ENCODE measurements at places on chromosomes 7 and 10. TPM values are rescaled to one million over a fixed set of nuclear protein-coding genes. Genes with fewer than 3 reads are reported as not detected.

Gene CRYGN
- polyA plus RNA-seq, result 0.34 TPM

GRCh38 chr7:139254728-139255127 lies 23.7 kb downstream of the UBN2 start:
- H3K27ac ChIP-seq, result no peak overlapping the region
- H3K4me3 ChIP-seq, result no peak overlapping the region
- H3K36me3 ChIP-seq, result no peaks in the 10 kb centered on the region
- no peak for DNase-seq
- H3K27me3 ChIP-seq, result no peaks in the 10 kb centered on the region
- no peaks in the 10 kb centered on the region for H3K4me1 ChIP-seq

- no peak overlapping the region for H3K27ac ChIP-seq
- H3K4me1 ChIP-seq, result peaks cover 21% of the 10 kb centered on the region
- no peaks in the 10 kb centered on the region for H3K27me3 ChIP-seq
- no peak for DNase-seq
- no peak overlapping the region for H3K4me3 ChIP-seq
Measured at GRCh38 chr7:36244429-36244828, 91.4 kb downstream of the EEPD1 start.

GRCh38 chr7:31251441-31251840 lies 89.1 kb downstream of the NEUROD6 start:
- H3K4me1 ChIP-seq, result no peaks in the 10 kb centered on the region
- no peaks in the 10 kb centered on the region for H3K36me3 ChIP-seq
- no peak for DNase-seq
- no peak overlapping the region for H3K4me3 ChIP-seq
- H3K27ac ChIP-seq, result no peak overlapping the region

DNA sequence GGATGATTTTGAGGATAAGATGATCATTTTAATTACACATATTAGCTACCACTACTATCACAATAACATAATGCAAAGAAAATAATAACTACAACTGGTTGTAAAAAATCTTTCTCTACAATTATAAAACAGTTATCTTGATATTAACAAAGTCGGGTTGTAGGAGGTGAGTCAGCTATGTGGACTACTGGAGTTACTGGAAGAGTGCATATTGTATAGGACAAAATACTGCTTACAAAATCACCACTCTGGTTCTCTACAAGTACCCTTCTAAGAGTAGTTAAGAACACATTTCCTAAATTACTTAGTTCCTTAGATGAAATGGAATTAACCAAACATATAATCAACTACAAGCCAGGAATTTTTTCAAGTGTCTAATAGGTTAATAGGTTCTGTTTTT lies 74.1 kb downstream of the HYCC1 start:
- no peaks in the 10 kb centered on the region for H3K4me1 ChIP-seq
- H3K36me3 ChIP-seq, result no peaks in the 10 kb centered on the region
- H3K27ac ChIP-seq, result no peak overlapping the region

Gene NCF1
- polyA plus RNA-seq, result 12.5 TPM

- no peak overlapping the region for H3K27ac ChIP-seq
- no peaks in the 10 kb centered on the region for H3K4me1 ChIP-seq
- H3K27me3 ChIP-seq, result no peaks in the 10 kb centered on the region
Measured at GRCh38 chr10:48358162-48358561, 51.7 kb downstream of the MAPK8 start.

DNA sequence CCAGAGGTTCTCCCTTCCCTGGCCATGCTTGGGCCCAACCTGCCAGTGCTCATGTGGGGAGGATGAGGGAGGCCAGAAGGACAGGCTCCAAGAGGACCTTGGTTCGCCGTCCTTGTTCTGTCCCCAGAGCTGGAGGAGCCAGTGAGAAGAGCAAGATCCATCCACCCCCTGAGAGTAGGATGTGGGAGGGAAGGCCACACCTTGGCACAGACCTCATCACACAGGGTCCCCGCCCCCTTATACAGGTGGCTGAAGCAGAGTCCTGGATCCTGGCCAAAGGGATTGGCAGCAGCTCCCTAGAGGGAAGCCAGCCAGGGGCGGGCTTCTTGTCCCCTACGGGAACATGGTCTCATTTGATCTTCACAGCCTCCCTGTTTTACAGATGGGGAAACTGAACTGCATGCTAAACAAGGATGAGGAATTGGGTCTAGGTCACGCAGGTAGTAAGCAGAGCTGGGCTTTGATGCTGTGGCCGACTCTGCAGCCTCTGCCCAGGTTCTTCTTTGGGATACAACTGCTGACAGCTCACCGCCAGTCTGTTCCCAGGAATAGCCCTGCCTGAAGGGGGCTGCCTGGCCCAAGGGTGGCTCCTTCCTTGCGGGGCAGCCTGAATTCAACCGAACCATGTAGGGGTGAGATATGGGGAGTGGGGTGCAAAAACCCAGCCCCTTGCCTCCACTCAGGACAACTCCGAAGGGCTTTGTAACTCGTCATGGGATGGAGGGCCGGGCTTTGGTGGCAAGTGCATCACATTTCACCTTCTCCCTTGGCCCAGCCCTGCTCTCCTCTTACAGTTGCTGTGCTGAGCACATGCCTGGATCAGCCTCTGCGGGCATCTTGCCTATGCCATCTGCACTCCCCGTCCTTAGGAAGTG lies 62.2 kb upstream of the KDM7A start:
- no peak for DNase-seq
- peaks cover 8% of the 10 kb centered on the region for H3K4me1 ChIP-seq
- no peak overlapping the region for H3K27ac ChIP-seq
- H3K4me3 ChIP-seq, result no peak overlapping the region
- no peaks in the 10 kb centered on the region for H3K36me3 ChIP-seq

DNA sequence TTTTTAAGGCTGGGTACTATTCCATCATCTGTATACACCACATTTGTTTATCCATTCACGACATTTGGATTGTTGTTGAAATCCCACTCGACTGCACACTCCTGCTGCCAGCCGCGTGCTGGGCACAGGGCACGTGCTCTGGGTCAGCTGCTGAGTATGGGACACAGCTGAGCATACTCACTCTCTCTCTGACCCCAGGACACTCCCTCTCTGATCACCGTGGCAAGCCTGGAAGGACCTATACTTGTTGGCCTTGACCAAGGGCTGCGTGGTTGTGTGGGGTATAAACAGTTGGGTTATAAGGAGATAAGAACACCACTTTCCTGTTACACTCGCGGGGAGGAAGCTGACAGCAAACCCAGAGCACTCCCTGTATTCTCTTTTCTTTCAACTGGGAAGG lies 153.0 kb upstream of the RHEB start:
- no peak for DNase-seq
- no peaks in the 10 kb centered on the region for H3K4me1 ChIP-seq
- no peak overlapping the region for H3K27ac ChIP-seq

- DNase-seq, result no peak
- H3K36me3 ChIP-seq, result no peaks in the 10 kb centered on the region
- no peak overlapping the region for H3K27ac ChIP-seq
- no peak overlapping the region for H3K4me3 ChIP-seq
- no peaks in the 10 kb centered on the region for H3K27me3 ChIP-seq
Measured at GRCh38 chr7:156896388-156897022, 3.5 kb upstream of the LMBR1 start.

Gene PGAM2
- 5.7 TPM for polyA plus RNA-seq

Gene ENKUR
- 0.41 TPM for polyA plus RNA-seq

Gene NSUN5
- polyA plus RNA-seq, result 42.1 TPM

DNA sequence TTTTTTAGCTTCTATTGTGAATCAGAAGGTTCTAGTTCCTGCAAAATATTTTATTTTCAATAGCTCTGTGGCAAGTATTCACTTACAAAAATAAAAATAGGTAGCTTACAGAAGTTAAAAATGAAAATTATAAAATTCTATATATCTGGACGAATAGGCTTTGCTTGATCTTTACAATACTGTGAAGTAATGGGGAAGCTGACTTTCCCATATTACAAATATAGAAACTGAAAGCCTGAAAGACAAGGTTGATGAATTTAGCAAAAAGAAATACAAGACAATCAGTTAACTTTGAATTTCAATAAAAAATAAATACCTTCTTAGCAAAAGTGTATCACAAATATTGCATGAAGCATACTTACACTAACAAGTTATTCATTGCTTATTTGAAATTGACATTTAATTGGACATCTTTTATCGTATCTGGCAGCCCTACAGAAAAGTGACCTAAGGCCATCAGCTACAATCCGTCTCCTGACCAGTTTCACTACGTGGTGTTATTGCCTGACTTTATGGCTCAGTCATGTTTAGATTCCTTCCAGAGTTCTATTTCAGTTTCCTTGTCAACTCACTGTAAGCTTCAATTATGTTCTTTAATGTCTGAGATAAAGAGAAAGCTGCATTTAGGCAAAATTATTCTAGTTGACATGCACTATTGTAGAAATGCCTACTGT lies 310.5 kb upstream of the HGF start:
- DNase-seq, result no peak
- no peaks in the 10 kb centered on the region for H3K27me3 ChIP-seq
- no peaks in the 10 kb centered on the region for H3K36me3 ChIP-seq
- H3K4me3 ChIP-seq, result no peak overlapping the region
- H3K27ac ChIP-seq, result no peak overlapping the region

Gene CYP3A4
- 11.1 TPM for polyA plus RNA-seq

All from thymus (tissue), 14 donors.